ENCODE measurements at places on chromosomes 2 and 18. TPM values are rescaled to one million over a fixed set of nuclear protein-coding genes. Genes with fewer than 3 reads are reported as not detected.

DNA sequence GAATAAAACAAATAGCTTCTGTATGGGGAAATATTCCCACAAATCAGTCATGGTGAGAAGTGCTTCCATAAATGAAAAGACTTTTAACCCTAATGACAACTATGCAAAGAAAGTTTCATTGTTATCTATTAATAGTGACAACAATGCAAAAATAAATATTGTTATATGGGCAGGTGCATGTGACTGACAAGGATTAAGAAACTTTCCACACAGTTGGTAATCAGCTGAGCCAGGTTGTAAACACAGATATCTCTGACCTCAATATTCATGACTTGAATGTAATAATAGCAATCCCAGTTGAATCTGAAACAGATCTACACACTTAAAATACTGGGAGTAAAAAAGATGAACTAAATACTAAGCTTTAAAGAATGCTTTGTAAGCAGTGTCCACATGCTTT is 517.0 kb upstream of the SOX11 start:
- no peaks in the 10 kb centered on the region for H3K36me3 ChIP-seq
- no peak for DNase-seq
- H3K4me1 ChIP-seq: no peaks in the 10 kb centered on the region
- no peak overlapping the region for H3K27ac ChIP-seq
- H3K4me3 ChIP-seq: no peak overlapping the region

GRCh38 chr2:121721926-121722325 is 14.7 kb downstream of the NIFK start:
- H3K36me3 ChIP-seq: peaks cover 9% of the 10 kb centered on the region
- no peaks in the 10 kb centered on the region for H3K4me1 ChIP-seq
- H3K27ac ChIP-seq: no peak overlapping the region
- no peak overlapping the region for H3K4me3 ChIP-seq
- no peaks in the 10 kb centered on the region for H3K27me3 ChIP-seq

DNA sequence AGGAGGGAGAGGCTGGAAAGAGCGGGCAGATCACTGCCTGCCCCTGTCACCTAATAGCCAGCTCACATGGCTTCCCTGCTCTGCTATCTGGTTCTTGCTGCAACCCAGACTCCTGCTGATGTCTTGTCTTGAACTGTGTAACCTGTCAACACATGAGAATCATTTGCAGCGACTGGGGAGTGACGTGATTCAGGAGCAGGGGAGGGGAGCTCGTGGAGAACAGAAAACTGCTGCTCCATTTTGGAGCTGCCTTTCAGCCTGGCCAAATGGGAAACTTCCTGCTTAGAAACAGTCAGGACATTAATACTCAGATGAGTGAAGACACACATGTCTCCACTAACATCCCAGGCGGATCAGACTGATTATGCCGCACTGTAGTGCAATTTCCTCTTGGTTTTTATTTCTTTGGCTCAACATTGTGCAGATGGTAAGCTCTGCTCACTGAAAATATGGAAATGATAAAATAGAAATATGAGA is 38.1 kb downstream of the RPL37A start:
- H3K4me1 ChIP-seq: peaks cover 46% of the 10 kb centered on the region
- H3K4me3 ChIP-seq: no peak overlapping the region
- H3K36me3 ChIP-seq: no peaks in the 10 kb centered on the region
- H3K27me3 ChIP-seq: no peaks in the 10 kb centered on the region
- no peak for DNase-seq
- no peak overlapping the region for H3K27ac ChIP-seq

DNA sequence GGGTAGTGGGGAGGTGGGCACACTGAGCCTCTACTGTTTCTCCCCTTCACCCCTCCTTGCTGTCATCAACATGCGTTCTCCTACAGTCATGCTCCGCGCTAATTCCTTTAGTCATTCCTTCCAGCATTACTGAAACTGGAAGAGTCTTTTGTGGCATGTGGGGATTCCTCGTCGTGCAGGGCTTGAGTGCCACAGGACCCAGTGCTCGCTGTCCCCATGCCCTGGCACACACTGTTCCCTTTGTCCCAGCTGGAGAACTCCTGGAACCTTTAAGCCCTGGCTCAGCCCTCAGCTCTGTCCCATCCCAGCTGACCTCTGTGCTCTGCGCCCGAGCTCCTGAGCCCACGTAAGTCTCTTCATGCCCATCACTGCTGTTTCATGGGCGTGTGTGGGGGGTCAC is 42.1 kb downstream of the ODC1 start:
- peaks cover 90% of the 10 kb centered on the region for H3K4me1 ChIP-seq
- DNase-seq: no peak
- peaks cover 14% of the 10 kb centered on the region for H3K36me3 ChIP-seq

DNA sequence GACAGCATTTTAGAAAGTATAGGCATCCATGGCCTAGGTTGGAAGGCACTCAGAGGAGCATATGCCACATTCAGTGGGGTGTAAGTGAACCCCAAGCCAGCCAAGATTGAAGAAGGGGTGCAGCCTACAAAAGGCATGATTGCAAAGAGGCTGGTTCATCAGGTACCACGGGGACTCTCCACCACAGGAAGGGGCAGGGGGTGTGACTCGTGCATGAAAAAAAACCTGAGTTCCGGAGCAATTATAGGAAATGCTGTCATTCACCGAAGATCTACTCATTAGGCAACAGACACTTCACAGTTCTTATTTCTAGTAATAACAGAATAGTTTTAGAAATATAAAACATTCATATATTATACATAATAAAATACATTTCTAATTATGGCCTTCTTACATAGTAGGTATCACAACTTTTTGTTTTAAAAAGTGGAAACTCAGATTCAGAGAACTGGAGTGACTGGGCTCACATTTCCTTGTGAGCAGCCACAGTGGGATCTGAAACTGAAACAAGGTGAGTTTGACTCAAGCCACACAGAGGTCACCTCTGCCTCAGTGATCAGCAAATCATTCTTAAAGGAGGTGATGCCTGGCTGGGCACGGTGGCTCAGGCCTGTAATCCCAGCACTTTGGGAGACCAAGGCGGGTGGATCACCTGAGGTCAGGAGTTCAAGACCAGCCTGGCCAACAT is 188.4 kb upstream of the GYPC start:
- H3K4me3 ChIP-seq: no peak overlapping the region
- no peaks in the 10 kb centered on the region for H3K27me3 ChIP-seq
- H3K4me1 ChIP-seq: no peaks in the 10 kb centered on the region
- no peak for DNase-seq
- no peak overlapping the region for H3K27ac ChIP-seq
- H3K36me3 ChIP-seq: no peaks in the 10 kb centered on the region

The REG3A gene
- not detected for total RNA-seq

The DPP10 gene
- 0.80 TPM for total RNA-seq

DNA sequence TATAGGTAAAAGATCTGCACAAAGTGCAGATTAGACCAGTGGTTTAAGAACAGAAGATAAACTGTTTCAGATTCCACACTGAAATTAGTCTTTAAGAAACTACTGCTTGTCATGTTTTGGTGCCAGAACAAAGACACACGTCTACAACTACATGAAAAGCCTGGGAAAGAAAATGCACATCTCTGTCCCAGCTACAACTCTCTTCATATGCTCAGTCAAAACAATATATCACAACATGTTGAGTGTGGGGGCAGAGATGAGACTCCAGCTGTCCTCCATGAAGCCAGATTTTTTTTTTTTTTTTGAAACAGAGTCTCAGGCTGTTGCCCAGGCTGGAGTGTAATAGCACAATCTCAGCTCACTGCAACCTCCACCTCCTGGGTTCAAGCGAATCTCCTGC is 52.6 kb upstream of the BIN1 start:
- DNase-seq: no peak
- H3K36me3 ChIP-seq: no peaks in the 10 kb centered on the region
- no peak overlapping the region for H3K4me3 ChIP-seq
- no peak overlapping the region for H3K27ac ChIP-seq

DNA sequence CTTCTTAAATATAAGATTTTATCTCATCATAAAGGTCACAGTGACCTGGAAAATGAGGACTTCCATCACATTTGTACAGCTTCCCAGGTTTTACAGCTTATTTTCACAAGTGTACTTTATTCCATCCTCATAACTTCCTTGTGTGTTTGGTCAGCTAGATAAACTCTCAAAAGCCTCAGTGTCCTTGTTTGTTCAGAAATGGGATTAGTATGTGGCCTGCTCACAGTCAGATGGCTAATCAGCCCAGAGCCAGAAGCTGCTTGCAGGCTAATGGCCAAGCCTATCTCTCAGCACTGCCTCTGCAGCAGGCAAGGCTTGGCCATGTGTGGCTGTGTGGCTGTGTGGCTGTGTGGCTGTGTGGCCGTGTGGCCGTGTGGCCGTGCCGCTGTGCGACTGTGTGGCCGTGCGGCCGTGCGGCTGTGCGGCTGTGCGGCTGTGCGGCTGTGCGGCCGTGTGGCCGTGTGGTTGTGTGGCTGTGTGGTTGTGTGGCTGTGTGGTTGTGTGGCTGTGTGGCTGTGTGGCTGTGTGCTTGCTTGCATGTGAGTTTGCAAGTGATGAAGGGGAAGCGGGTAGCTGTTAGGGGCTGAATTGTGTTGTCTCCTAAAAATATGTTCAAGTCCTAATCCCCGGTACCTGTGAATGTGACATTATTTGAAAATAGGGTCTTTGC is 233.0 kb upstream of the TNP1 start:
- DNase-seq: no peak
- H3K4me3 ChIP-seq: no peak overlapping the region
- H3K27ac ChIP-seq: no peak overlapping the region
- no peaks in the 10 kb centered on the region for H3K36me3 ChIP-seq
- H3K4me1 ChIP-seq: no peaks in the 10 kb centered on the region
- H3K27me3 ChIP-seq: no peaks in the 10 kb centered on the region

DNA sequence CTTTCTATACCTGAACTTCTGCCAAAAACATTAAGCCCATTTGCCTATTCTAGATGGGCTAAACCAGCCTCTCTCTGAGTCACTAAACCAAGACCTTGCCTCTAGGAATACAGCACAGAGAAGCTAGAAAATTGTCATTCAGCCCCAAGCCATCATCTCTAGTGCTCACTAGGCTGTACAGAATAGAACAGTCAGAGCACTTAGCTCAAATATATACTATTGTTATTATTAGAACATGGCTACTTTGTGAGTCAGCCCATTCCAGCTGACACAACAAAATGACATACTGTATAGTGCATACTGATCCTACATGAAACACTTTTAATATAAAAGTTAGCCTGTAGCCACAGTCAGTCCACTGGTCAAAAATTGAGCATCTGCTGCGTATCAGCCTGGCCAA is 418.8 kb downstream of the NRXN1 start:
- H3K36me3 ChIP-seq: no peaks in the 10 kb centered on the region
- H3K4me1 ChIP-seq: no peaks in the 10 kb centered on the region
- no peaks in the 10 kb centered on the region for H3K27me3 ChIP-seq
- H3K27ac ChIP-seq: no peak overlapping the region
- no peak overlapping the region for H3K4me3 ChIP-seq

DNA sequence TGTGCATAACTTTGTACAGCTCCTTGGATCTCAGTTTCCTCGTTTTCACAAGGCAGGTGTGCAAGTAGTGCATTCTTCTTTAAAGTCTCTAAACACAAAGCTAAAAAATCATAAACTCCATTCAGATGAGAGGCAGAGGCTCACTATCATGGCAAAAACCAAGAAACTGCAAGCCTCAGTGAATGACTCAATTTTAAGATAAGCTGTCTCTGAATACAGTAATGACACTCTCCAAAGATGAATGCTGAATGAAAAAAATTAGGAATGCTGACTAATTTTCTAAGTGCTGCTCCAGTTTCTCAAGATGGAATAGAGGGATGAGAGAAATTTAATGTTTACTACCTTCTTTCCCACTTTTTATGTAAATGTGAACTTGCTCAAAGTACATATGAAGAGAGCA is 17.2 kb downstream of the B4GALT6 start:
- no peak overlapping the region for H3K4me3 ChIP-seq
- H3K36me3 ChIP-seq: no peaks in the 10 kb centered on the region
- no peak for DNase-seq
- no peak overlapping the region for H3K27ac ChIP-seq

The LAMA3 gene
- 89.1 TPM for total RNA-seq

The ITGB6 gene
- total RNA-seq: 65.2 TPM

DNA sequence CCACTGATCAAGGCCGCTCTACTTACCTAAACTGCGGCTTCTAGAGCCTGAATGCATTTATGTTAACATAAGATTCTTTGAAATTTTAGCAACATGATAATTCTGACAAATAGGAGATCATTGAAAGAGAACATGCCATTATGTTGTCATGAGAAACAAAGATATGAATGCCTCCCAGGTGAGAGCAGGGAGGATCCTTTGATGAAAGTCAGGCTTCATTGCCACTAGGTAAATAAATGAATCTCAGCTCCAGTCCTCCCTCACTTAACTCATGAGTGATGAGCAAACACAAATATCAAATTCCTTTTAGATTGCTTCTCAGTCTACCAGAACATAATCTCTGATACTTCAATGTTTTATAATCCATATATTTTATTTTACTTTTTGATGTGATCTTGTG is 463.2 kb upstream of the CDH7 start:
- H3K4me1 ChIP-seq: no peaks in the 10 kb centered on the region
- DNase-seq: no peak
- H3K27ac ChIP-seq: no peak overlapping the region
- H3K36me3 ChIP-seq: no peaks in the 10 kb centered on the region

The NEURL3 gene
- total RNA-seq: 0.27 TPM

The PDK1 gene
- total RNA-seq: 9.5 TPM

- no peak overlapping the region for H3K27ac ChIP-seq
- H3K36me3 ChIP-seq: no peaks in the 10 kb centered on the region
- no peak overlapping the region for H3K4me3 ChIP-seq
- no peak for DNase-seq
Measured at GRCh38 chr2:99707592-99707991, 217.8 kb upstream of the REV1 start.

DNA sequence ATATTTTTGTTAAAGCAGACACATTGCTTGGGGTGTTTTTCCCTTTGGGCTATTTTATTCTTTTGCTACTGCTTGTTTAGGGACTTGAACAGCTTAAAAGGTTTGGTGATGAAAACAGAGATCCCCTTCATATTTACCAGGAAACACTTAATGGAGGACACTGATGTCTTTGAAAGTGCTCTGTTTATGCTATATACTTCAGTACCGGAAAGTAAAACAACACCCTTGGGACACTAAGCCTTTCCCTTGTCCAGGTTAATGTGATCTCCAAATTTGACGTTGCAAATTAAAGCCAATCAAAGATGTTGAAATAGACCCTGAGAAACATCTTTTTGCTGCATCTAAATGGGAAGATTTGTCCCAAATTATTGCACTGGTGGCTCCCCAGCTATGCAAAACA is 564.6 kb upstream of the PKDCC start:
- no peak for DNase-seq
- no peaks in the 10 kb centered on the region for H3K36me3 ChIP-seq
- no peaks in the 10 kb centered on the region for H3K4me1 ChIP-seq
- no peak overlapping the region for H3K4me3 ChIP-seq
- no peak overlapping the region for H3K27ac ChIP-seq

GRCh38 chr2:48249631-48250473 is 280.1 kb upstream of the STON1 start:
- H3K27ac ChIP-seq: peak overlapping the region; percentile 25
- H3K4me3 ChIP-seq: no peak overlapping the region
- no peaks in the 10 kb centered on the region for H3K36me3 ChIP-seq

GRCh38 chr2:18934886-18935285 is 345.5 kb upstream of the NT5C1B start:
- H3K4me1 ChIP-seq: no peaks in the 10 kb centered on the region
- no peak overlapping the region for H3K27ac ChIP-seq
- H3K4me3 ChIP-seq: no peak overlapping the region
- no peak for DNase-seq
- no peaks in the 10 kb centered on the region for H3K27me3 ChIP-seq
- H3K36me3 ChIP-seq: no peaks in the 10 kb centered on the region

Measured in lower lobe of right lung (tissue), 2 donors.